Epithelial cell of proximal tubule (primary cell): ENCODE measurements at places on chromosomes 2 and 18. TPM values are rescaled to one million over a fixed set of nuclear protein-coding genes. Genes with fewer than 3 reads are reported as not detected.

GRCh38 chr18:59015531-59016152 lies 124.0 kb upstream of the SEC11C start:
- no peak for DNase-seq

GRCh38 chr2:199710551-199710950 lies 140.4 kb downstream of the FTCDNL1 start:
- no peak for DNase-seq

DNA sequence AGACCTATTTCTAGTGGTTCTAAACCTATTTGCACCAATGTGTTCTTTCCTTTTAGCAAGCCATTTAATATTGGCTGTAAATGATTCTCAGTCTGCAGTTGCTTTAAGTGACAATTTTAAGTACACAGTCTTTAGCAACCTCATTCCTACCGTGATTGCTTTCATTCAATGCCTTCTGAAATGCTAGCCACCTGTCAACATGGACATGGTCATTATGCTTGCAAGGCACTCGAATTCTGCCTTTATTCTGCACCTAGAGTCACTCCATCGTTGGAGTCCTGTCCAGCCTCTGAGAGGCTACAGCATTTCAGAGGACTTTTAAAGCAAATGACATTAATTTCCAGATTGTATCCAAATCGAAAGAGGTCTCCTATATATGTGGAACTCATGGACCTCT lies 115.1 kb downstream of the IRS1 start:
- no peak for DNase-seq

DNA sequence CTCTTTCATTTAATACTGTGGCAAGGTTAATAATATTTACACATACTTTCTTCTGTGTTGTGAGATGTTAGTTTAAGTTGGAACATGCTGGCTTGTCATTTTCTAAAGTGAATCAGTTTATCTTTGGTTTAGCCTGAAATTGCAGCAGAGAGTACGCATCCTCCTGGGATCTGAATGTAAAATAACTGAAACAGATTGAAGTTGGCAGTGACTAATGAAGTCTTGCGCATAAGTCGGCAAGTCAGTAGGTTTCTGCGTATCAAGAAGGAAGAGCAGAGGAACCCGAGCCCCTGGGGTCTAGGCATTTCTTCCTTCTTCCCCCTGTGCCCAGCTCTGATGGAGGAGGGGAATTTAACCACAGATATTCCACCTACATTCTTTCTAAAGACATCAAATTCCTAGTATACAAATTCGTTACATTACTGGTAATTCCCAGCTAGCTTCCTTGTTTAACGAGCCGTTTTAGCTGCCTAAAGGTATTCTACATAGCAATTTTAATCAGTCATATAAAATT lies 392.1 kb upstream of the RAB12 start:
- DNase-seq = no peak

Gene CREB1
- total RNA-seq = 27.5 and 28.1 TPM in 2 replicates
